Activated T-cell treated with anti-CD3 and anti-CD28 coated beads, Interleukin-2, amount 50 U/mL, for 72 hours (primary cell): ENCODE measurements at places on chromosomes 1 and 21. TPM values are rescaled to one million over a fixed set of nuclear protein-coding genes. Genes with fewer than 3 reads are reported as not detected.

The EPHB2 gene
- total RNA-seq = 0.22 TPM

The UBE2U gene
- not detected for total RNA-seq

- DNase-seq = peak; percentile 20
Measured at GRCh38 chr21:30340714-30341573, 3.5 kb upstream of the KRTAP27-1 start.

The FCAMR gene
- total RNA-seq = not detected

- DNase-seq = no peak
Measured at GRCh38 chr1:223737342-223737741, 25.0 kb downstream of the CAPN2 start.

DNA sequence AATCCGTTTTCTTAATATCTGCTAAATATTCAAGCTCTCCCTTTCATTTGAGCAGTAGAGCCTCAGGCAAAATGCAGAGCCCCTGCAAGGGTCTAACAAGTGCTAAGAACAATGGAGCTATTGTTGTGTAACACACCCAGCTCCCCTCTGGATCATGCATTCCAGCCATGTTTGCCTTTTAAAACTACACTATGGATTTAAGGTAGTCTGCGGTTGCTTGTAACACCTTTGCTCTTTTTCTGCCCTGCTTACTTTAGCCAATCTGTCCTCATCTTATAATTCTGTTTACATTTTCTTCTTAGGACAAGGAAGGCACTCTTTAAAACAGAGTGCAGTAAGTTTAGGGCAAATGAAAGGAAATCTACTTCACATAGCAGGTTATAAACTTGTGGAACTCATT, 60.0 kb upstream of the C1orf105 start:
- DNase-seq = no peak

DNA sequence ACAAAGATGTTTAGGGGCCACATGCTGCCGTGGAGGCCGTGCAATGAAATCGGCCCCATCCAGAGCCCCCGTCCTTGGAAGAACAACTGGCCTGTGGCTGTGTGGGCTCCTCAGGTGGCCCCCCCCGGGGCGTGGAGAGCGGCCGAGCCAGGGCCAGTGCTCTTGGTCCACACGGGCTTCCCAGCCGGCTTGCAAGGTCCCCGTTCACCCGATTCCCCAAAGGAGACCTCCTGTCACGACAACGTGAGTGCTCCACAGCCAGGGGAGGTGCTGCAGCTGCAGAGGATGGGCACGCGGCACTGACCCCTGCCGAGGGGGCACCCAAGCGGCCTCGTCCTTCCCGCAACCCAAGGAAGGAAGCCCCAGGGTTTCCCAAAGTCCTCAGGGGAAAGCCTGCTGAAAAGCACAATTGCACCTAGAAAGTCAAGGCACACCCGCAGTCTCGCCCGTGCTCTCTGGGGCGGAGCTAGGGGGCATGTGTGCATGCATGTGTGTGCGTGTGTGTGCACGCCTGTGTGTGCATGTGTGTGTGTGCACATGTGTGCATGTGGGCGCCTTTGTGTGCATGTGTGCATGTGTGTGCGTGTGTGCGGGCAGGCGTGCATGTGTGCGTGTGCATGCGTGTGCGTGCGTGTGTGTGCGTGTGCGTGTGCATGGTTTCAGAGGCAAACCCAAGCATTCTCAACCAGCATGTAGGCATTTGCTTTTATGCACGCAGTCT, 48.2 kb downstream of the SLX9 start:
- DNase-seq = no peak

DNA sequence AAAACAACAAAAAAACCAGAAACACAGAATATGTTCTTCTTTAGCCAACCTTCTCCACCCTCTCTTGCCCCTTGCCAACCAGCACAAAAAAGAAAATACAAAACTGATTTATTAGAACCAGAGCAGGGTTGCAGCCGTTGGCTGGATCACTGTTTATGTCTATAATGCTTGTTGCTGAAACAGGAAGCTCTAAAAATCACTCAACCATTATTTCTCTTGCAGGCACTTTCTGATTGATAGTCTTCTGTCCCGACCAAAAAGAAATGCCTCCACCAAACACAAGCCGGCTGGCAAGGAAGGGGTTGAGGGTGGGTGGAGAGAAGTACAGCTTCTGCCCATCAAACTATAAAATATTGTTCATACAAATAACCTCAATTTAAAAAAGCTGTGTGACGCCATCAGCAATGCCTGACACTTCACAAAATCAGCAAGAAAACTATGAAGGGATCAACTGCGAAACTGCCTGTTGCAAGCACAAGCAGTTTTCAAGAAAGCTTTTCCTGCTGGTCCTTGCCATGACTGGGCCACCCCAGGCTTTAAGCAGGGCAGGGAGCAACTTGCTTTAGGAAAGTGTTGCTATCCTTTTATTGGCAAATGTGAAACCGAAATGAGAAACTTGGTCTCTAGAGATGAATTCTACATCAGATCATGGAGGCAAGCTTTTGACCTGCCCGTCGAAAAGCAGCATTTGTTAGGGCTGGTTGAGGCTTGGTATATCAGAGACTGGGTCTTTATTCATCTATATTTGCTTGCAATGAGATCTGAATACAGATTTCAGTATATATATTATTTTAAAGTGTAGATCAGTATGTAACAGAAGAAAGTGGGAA, 174.2 kb downstream of the RUNX1 start:
- no peak for DNase-seq

The S100A5 gene
- 4.4 TPM for total RNA-seq

DNA sequence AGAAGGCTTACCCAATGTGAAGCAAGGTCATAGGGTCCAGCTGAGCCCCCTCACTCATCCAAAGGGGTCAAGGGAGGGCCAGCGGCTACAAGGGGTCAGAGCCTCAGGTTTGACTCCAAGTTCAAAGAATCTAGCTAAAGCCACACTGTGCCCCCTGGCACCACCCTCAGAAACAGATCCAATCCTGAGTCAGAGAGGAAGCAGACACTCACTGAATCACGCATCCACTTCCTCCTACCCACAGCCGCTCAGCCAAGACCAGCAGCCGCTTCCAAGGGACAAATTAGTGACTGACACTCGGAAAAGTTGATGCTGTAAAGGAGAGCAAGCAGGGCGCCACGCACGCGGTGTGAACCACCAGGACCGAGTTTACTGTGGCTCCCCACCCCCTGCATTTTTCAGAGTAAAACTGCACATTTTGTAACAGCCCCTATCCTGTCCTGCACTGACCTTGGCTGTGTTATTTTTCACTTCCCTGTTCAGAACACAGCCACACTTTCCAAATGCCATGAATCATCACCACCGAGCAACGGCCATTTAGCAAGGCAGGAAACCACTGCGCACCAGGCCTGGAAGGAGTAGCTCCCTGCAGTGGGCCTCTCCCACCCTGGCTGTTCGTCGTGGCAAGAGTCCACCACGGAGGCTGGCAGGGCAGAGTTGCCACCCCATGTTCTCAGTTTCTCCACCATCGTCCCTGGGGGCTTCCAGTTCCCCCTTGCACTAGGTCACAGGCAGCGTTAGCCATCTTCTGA, 147.8 kb downstream of the TOMM20 start:
- peak; percentile 86 for DNase-seq

The CYP4A22 gene
- not detected for total RNA-seq

The NBPF1 gene
- 17.6 TPM for total RNA-seq

DNA sequence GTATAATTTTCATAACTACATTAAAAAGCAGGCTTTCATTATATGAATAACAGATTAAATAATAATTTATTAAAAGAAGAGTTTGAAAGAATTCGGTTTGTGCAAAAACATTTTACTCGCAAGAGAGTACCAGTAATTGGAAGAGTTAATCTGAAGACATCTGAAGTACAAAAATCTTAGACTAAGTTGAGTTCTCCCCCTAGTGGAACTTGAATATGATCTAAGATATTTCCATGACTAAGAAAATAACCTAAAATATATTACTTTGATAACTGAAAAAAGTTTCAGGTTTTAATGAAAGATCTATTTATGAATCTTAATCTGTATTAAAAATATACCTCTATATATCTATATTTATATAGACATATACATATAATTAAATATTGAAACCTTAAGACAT, 112.5 kb upstream of the GFI1 start:
- DNase-seq = no peak

GRCh38 chr21:40118527-40118926, 251.3 kb downstream of the PCP4 start:
- DNase-seq = no peak

GRCh38 chr1:6285336-6285735, 24.4 kb upstream of the GPR153 start:
- DNase-seq = no peak

The IL20 gene
- total RNA-seq = 0.28 TPM

DNA sequence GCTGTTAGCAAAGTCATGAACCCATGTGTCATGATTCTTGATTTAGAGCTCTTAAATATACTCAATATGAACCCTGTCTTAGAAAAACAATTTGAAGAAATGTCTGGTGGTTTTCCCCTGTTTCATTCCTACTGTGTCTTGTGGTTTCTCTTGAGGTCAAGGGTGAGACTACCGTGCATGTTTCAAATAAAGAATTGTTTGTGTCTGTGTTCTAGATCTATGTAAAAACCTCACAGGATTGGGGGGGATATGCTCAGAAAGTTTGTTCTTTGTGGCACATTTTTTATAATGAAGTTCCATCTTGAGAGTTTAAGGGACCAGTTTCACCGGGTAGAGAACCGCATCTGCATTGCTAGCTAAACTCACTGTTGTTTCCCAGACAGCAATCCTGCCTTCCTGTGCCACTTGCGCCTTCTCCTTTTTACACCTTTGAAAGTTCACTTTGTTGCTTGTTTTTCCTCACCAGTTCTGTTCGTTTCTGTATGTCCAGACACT, 30.9 kb upstream of the CACYBP start:
- DNase-seq = peak; percentile 35

DNA sequence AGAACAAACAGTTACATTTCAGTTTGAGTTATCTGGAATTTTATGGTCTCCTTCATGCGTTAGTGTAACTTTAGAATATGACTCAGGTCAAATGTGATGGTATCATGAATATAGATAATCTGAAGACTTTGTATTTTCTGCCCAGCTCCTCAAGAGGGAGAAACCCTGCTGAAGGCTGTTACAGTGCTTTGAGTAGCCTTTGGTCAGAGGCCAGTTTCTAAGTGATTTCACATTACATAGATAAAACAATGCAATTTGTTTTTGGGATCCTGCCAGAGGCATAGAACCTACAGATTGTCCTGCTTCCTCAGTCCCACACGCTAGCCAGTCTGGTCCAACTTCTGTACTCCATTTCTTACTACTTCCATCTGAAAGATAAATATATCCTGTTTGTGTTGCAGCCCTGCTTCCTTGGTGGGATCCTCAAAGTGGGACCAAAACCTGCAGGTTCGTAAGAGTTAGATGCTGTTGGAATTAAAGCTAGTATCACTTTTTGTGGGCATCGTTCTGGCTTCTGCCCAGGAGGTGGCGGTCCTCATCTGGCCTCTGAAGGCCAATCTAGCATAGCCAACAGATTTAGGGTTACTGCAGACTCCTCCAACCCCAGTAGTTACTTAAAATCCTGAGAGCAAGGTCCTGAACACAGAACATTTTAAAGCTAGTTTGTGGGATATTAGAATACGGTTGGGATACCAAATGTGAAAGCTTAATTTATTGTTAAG, 645.8 kb upstream of the USP24 start:
- no peak for DNase-seq

DNA sequence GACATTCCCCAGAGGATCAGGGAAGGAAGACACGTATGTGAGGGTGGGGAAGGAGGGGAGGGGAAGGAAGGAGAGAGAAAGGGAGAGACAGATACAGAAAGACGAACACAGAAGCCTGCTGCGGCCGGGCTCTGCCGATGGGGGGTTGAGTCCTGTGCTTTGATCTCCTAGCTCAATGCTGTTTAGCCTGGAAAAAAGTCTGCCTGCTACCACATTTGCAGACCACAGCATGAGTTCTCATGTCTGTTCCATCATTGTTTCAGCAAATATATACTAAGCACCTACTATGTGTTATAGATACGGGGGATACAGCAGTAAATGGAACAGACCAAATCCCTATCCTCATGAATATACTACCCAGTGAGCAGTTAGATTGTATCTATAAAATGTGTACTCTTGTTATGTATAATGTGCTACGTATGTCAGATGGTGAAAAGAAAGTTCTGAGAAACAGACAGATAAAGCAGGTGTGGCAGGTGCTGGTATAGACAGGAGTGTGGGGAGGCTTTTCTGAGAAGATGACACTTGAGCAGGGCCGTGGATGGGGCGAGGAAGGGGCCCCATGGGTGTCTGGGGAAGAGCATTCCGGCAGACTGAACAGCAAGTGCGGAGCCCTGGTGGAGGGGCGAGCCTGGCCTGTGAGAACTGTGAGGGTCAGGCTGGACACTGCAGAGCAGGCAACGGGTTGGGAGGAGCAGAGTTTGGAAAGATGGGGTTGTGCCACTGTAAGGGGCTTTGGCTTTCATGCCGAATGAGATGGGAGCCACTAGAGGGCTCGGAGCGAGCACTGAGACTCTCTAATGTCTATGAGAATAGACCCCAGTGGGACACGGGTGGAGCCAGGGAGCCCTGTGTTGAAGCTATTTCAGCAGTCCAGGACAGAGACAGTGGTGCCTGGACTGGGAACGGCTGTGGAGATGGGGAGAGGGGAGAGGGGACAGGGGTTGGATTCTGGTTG, 34.1 kb downstream of the KIAA1614 start:
- no peak for DNase-seq

DNA sequence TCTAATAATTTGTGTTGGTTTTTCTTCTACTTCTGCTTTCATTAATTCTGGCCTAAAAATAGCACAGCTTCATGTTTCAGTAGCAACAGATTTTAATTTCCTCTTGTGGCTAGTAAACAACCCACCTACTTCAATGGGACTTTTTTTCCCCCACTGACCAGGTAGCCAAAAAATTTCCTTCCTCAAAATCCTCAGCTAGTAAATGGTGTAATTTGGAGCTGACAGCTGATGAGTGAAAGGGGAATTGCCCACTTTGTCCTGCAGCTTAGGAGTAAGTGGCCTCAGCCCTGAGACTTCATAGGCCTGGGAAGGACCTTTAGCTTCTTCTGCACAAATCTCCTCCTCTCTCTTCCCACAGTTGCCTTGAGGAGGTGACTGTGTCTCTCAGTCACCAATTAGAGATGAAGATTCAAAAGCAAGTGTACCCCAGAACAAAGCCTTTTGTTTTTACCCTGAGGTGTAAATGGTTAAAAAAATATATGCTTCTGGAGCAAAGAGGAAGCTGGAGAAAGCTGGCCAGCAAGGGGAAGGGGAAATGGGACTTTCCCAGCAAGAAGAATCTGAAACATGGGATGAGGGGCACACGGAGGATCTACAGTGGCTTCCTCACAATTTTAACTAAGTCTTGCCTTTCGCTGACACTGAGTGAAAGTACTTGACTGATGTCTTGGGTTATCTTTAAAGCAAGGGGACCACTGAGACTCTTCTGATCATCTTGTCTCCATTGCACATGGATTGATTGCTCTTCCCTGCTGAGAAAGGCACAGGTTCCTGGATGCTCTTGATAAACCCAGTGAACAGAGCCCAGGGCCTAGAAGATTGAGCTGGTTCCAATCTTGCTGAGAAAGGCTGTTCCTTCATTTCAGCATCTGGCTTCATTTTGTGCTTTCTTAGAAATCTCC, 35.8 kb upstream of the VCAM1 start:
- no peak for DNase-seq

The TNFAIP8L2 gene
- 17.1 TPM for total RNA-seq

The OR2L8 gene
- total RNA-seq = not detected

The SYTL1 gene
- total RNA-seq = 73.1 TPM

DNA sequence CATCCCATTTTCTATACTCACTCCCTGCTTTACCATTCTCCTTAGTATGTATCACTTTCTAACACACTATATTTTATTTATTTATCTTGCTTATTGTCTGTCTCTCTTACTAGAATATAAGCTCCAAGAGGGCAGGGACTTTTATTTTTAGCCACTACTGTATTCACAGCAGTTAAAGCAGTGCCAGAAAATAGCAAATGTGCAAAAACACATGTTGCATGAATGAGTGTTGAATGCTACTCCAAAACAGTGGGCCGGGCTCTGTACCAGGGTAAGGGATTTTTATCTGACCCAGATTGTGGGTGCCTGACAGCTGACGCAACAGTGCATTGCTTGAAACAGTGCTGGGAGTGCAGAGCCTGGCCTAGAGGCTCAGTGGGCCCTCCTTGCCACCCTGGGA, 24.7 kb downstream of the COL16A1 start:
- DNase-seq = no peak
